Gastrocnemius medialis (tissue), 4 donors: ENCODE measurements at places on chromosomes 2 and 18. TPM values are rescaled to one million over a fixed set of nuclear protein-coding genes. Genes with fewer than 3 reads are reported as not detected.

The MAPRE3 gene
- 56.4 TPM for total RNA-seq

The SERPINB3 gene
- total RNA-seq, result not detected

- DNase-seq, result no peak
These were observed 13.1 kb downstream of the SEH1L start for GRCh38 chr18:12960853-12961397.

DNA sequence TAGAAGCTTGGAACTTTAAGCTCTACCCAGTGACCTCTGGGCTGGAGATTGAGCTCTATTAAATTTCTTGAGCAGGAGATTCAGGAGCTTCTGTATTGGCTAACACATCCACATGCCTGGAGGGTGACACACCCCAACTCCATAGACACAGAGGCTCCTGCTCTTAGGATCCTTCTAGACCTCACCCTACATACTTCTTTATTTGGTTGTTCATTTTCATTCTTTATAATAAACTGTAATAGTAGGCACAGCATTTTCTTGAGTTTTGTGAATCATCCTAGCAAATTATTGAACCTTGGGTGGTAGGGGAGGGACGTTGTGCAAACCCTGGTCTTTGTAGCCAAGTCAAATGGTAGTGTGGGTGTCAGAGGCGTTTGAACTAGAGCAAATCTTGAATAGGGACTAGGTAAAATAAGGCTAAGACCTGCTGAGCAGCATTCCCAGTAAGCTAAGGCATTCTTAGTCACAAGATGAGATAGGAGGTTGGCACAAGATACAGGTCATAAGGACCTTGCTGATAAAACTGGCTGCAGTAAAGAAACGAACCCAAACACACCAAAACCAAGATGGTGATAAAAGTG is 323.8 kb upstream of the GALNT5 start:
- DNase-seq, result no peak

The KIAA2012 gene
- not detected for total RNA-seq

GRCh38 chr18:34647251-34647650 is 62.8 kb upstream of the DTNA start:
- peak; percentile 28 for DNase-seq
